Testis (tissue), 5 donors: ENCODE measurements at places on chromosomes 3 and 15. TPM values are rescaled to one million over a fixed set of nuclear protein-coding genes. Genes with fewer than 3 reads are reported as not detected.

- H3K27me3 ChIP-seq: no peaks in the 10 kb centered on the region
- DNase-seq: no peak
- no peak overlapping the region for H3K4me3 ChIP-seq
- H3K4me1 ChIP-seq: no peaks in the 10 kb centered on the region
Measured at GRCh38 chr15:60536314-60536713, 57.4 kb upstream of the ICE2 start.

Gene CPNE4
- 4.5 TPM for total RNA-seq

GRCh38 chr15:29141308-29142128, 128.1 kb downstream of the NSMCE3 start:
- no peak overlapping the region for H3K27ac ChIP-seq
- peak; percentile 11 for DNase-seq
- peaks cover 4% of the 10 kb centered on the region for H3K4me1 ChIP-seq

Gene PATL2
- 0.87 TPM for total RNA-seq

GRCh38 chr3:161969867-161970266, 473.3 kb downstream of the OTOL1 start:
- H3K4me3 ChIP-seq: no peak overlapping the region
- H3K27ac ChIP-seq: no peak overlapping the region
- no peaks in the 10 kb centered on the region for H3K36me3 ChIP-seq

DNA sequence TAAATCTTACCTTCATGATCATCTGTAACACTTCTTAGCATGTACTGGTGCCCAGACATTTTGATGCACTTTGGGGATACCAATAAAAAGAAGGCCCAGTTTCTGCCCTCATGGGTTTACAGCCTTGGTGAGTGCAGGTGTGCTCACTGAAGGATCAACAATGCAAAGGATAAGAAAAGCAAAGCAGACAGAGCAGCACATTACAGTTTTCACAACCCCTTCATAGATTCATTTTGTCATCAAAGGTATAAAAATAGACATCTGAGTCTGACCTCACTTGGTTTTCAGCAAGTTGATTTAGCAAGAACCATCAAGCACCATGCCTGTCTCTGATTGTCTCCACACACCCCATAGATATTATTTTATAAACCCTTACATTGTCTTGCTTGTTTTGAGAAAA, 77.6 kb downstream of the BFSP2 start:
- H3K4me3 ChIP-seq: no peak overlapping the region
- no peaks in the 10 kb centered on the region for H3K27me3 ChIP-seq
- peaks cover 13% of the 10 kb centered on the region for H3K4me1 ChIP-seq

Gene SEMA3F
- total RNA-seq: 8.3 TPM

Gene ZNF860
- 4.0 TPM for total RNA-seq

GRCh38 chr3:148379763-148380382, 317.8 kb upstream of the AGTR1 start:
- H3K4me3 ChIP-seq: no peak overlapping the region
- no peaks in the 10 kb centered on the region for H3K36me3 ChIP-seq
- H3K27ac ChIP-seq: no peak overlapping the region
- H3K4me1 ChIP-seq: no peaks in the 10 kb centered on the region
- H3K27me3 ChIP-seq: no peaks in the 10 kb centered on the region

Gene MESP1
- total RNA-seq: 2.5 TPM

- H3K4me1 ChIP-seq: no peaks in the 10 kb centered on the region
- no peak overlapping the region for H3K4me3 ChIP-seq
- no peaks in the 10 kb centered on the region for H3K27me3 ChIP-seq
- H3K36me3 ChIP-seq: no peaks in the 10 kb centered on the region
- DNase-seq: peak; percentile 24
Measured at GRCh38 chr3:121918779-121919483, 24.7 kb downstream of the SLC15A2 start.

GRCh38 chr3:16848007-16848406, 36.7 kb upstream of the PLCL2 start:
- no peaks in the 10 kb centered on the region for H3K36me3 ChIP-seq
- H3K4me1 ChIP-seq: no peaks in the 10 kb centered on the region
- no peak overlapping the region for H3K4me3 ChIP-seq
- H3K27ac ChIP-seq: no peak overlapping the region
- DNase-seq: no peak

DNA sequence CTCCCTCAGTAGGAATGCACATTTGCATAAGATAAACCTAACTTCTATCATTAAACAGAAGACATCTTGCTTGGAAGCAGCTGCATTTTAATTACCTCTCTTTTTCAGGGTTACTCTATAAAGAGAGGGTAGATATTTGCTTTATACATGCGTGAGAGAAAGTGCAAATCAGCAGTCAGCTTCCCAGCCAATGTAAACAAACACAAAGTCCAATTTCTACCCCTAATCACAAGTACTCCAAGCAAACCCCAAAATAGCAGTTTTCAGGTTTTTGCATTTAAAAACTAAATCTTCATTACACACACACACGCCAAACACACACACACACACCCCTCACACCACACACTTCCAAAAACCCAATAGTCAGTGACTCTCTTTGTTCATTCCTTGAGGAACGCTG, 303.9 kb upstream of the ALCAM start:
- H3K4me3 ChIP-seq: no peak overlapping the region
- no peak overlapping the region for H3K27ac ChIP-seq
- no peaks in the 10 kb centered on the region for H3K4me1 ChIP-seq
- DNase-seq: no peak

DNA sequence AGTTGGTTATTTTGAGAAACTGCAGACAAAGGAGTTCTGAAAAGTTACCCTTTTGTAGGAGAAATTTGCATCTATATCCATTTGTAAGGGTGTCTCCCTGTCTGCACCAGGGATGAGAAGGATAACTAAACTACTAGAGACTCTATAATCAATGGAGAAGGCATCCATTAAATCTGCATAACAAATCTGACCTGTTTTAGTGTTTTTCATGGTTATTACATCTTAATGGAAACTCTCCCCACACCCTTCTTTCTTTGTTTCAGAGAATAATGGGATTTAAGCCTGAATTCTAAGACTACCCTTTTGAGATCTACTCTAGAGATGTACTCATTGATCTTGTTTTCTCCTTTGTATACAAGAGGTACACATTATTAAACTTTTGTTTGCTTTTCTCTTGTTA, 82.0 kb upstream of the DAZL start:
- H3K4me1 ChIP-seq: no peaks in the 10 kb centered on the region
- H3K4me3 ChIP-seq: no peak overlapping the region
- no peak for DNase-seq
- H3K36me3 ChIP-seq: no peaks in the 10 kb centered on the region

DNA sequence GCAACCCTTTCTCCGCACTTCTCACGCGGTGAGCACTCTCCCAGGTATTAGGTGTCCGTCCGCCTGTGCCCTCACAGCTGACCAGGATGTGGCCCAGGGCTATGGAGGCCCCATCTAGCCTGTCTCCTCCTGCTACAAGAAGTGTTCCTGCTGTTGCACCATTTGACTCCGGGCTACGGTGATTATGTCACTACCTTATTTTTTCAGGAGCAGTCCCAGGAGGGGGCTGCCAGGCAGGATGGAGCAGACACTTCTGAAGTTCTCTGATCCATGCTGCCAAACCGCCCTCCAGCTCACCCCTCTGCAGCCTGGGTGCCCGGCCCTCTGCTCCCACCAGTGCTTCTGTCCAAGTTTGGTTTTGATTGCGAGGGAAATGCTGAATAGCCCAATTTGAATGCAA, 36.9 kb downstream of the ZXDC start:
- no peaks in the 10 kb centered on the region for H3K4me1 ChIP-seq
- H3K27me3 ChIP-seq: no peaks in the 10 kb centered on the region
- no peak overlapping the region for H3K4me3 ChIP-seq

Gene P2RY13
- 0.31 TPM for total RNA-seq

Gene MB21D2
- 23.9 TPM for total RNA-seq

Gene NR2C2
- 87.5 TPM for total RNA-seq

Gene C15orf62
- total RNA-seq: 0.24 TPM

Gene MGLL
- total RNA-seq: 18.3 TPM

- peaks cover 15% of the 10 kb centered on the region for H3K4me1 ChIP-seq
- H3K27me3 ChIP-seq: no peaks in the 10 kb centered on the region
- no peaks in the 10 kb centered on the region for H3K36me3 ChIP-seq
- DNase-seq: no peak
- H3K4me3 ChIP-seq: no peak overlapping the region
Measured at GRCh38 chr3:23075496-23075895, 127.6 kb upstream of the UBE2E2 start.

- DNase-seq: peak; percentile 37
- H3K4me3 ChIP-seq: no peak overlapping the region
- H3K4me1 ChIP-seq: peaks cover 30% of the 10 kb centered on the region
- no peaks in the 10 kb centered on the region for H3K36me3 ChIP-seq
- no peaks in the 10 kb centered on the region for H3K27me3 ChIP-seq
Measured at GRCh38 chr3:69081583-69082262, 1.6 kb upstream of the UBA3 start.

Gene CATSPER2
- 49.6 TPM for total RNA-seq

DNA sequence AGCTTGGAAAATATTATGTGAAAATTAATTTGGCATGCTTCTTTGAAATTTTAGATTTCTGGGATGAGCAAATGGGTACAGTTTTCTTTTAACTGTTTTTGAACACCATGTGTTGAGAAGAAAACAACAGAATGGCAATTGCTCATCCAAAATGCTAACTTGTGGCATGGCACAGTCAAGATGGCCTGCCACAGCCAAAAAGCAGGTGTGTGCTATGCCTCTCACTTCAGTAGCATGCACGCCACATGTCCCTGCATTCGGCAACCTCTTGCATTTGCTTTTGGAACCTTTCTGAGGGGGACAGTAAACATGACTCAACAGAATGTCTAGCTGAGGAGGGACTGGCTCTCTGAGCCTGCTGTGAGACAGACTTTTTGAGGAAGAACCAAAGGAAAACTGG, 138.5 kb downstream of the TIGIT start:
- H3K27me3 ChIP-seq: no peaks in the 10 kb centered on the region
- H3K4me1 ChIP-seq: no peaks in the 10 kb centered on the region
- H3K27ac ChIP-seq: no peak overlapping the region
- DNase-seq: no peak
- no peaks in the 10 kb centered on the region for H3K36me3 ChIP-seq

DNA sequence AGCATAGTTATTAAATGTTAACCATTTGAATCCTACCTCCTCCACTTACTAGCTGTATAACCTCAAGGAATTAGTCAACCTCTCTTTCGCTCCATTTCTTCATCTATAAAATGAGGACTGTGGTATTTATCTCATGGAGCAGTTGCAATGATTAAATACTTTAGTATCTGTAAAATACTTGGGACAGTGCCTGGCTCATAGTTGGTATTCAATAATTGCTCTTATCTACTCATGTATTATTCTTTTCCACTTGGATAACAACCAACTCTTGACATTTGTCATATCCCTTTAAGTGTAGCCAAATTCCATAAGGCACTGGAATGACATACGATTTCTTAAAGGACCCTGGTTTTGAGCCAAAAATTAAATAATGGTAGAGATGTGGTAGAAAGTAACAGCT, 72.0 kb downstream of the FSIP1 start:
- no peak overlapping the region for H3K4me3 ChIP-seq
- no peak overlapping the region for H3K27ac ChIP-seq
- no peaks in the 10 kb centered on the region for H3K4me1 ChIP-seq
- H3K27me3 ChIP-seq: no peaks in the 10 kb centered on the region

Gene CRYBG3
- 49.8 TPM for total RNA-seq

Gene KLHL6
- 1.5 TPM for total RNA-seq

Gene ADCY5
- total RNA-seq: 41.6 TPM

Gene LRRIQ4
- total RNA-seq: 1.3 TPM

- DNase-seq: no peak
- H3K4me1 ChIP-seq: peaks cover 2% of the 10 kb centered on the region
- H3K36me3 ChIP-seq: no peaks in the 10 kb centered on the region
- no peaks in the 10 kb centered on the region for H3K27me3 ChIP-seq
Measured at GRCh38 chr15:83449937-83450506, 2.9 kb downstream of the SH3GL3 start.

Gene ROBO1
- 39.4 TPM for total RNA-seq
